Ovary (tissue), 10 donors: ENCODE measurements at places on chromosomes 16 and 17. TPM values are rescaled to one million over a fixed set of nuclear protein-coding genes. Genes with fewer than 3 reads are reported as not detected.

The EXOC3L1 gene
- 18.3 TPM for total RNA-seq

The PRR35 gene
- not detected for total RNA-seq

- DNase-seq, result no peak
These were observed 294.7 kb upstream of the MAF start for GRCh38 chr16:79895053-79895916.

GRCh38 chr16:90078579-90078895 is 1.4 kb upstream of the PRDM7 start:
- DNase-seq, result no peak

DNA sequence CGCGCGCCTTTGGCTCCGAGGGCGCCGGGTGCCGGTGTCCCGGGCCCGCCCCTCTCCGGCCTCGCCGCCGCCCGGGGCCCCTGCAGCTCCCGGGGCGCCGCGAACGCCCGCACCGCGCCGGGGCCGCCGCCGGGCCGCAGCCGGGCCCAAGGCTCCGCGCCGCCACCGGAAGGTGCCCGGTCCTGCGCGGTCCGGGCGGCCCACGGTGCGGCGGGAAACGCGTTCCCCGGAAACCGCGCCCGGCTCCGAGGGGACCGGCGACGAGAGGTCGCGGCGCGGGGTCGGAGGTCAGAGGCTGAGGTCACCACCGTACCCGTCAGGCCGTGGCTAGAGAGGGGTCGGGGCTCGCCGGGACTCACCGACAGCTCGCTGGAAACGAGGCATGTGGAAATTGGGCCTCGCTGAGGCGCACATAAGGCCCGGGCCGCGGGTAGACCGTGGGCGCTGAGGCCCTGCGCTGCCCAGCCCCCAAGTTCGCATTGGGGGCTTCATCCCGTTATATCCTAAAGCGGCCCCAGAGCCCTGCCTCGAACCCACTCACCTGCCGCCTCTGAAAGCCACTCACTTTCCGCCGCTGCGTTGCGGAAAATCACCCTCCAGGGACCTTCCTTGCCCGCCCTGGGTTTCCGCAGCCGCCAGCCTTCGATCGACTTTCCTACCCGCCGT is at the start of gene DUS1L:
DUS1L (minus strand) TSS at position 167 of the 666 bp plus-strand sequence. CDS start 745 bp downstream, outside the sequence.
- peak; percentile 82 for DNase-seq

DNA sequence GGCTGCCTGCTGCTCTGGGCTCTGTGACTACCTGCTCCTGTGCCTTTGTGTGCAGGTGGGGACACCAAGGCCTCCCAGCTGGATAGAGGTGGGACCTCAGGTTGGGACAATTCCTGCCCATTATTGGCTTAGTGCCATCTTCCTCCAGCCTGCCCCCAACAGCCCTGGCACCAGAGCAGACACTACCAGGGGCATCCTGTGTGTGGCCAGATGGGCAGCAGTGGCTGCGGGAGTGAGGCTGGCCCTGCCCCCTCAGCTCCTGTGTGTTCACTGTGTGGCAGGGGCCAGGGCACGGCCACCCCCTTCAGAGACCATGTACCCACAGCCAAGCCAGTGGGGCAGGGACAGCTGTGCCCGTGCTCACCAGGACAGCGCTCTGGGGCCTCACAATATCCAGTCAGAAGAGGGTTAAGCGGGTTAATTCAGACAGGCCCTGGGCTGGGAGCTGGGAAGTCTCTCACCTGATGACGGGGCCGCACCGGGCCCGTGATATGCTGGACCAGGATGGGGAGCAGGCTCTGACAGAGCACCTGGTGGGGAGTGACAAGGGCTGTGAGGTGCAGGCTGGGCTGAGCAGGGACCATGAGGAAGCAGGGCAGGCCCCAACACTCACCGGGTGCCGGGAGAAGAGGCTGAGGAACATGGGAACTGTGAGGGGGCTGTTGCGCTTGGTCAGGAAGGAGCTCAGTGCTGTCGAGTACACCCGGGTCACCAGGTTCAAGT is 13.0 kb downstream of the MYBBP1A start:
- no peak for DNase-seq
